Activated CD8-positive, alpha-beta memory T cell treated with anti-CD3 and anti-CD28 coated beads for 1 hour (primary cell): ENCODE measurements at places on chromosomes 5 and 9.

- no peak for DNase-seq
These were observed at the start of gene RORB for GRCh38 chr9:74496819-74497747. TSS of gene RORB (plus strand) at chr9:74497335. CDS start at chr9:74497977, 642 bp downstream.

DNA sequence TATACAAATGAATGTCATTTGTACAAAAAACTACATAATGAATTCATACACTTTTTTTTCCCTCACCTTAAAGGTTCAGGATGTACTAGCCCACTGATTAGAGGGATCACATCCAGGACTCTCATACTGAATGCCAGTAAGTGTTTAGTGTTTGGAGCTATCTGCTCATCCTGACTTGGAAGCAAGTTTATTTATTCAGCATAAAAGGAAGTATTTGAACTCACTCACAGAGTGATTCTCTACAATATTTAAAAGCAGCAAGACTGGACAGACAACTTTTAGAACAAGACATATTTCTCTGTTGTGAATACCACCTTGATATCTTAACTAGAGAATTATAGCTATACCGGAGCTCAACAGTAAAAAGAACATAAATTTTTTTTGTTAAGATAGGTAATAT lies 14.8 kb upstream of the IQGAP2 start:
- DNase-seq: no peak

GRCh38 chr5:176161431-176161830 lies 76.8 kb upstream of the SIMC1 start:
- DNase-seq: no peak

DNA sequence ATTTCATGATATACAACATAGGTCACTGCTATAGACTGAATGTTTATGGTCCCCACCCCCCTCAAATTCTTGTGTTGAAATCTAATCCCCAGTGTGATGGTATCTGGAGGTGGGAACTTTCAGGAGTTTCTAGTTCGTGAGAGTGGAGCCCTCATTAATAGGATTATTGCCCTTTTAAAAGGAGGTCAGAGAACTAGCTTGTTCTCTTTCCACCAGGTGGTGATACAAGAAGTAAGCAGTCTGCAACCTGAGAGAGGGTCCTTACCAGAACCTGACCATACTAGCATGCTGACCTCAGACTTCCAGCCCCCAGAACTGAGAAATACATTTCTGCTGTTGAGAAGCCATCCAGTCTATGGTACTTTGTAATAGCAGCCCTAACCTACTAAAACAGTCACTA lies 33.3 kb downstream of the TMEM161B start:
- DNase-seq: no peak

GRCh38 chr5:10466446-10467073 lies 24.9 kb downstream of the ROPN1L start:
- DNase-seq: no peak

- DNase-seq: no peak
These were observed 145.4 kb upstream of the EGFLAM start for GRCh38 chr5:38112938-38113337.

- no peak for DNase-seq
These were observed 70.5 kb upstream of the HMHB1 start for GRCh38 chr5:143741421-143741820.

- no peak for DNase-seq
These were observed 173.9 kb downstream of the WDR70 start for GRCh38 chr5:37552770-37553719.

DNA sequence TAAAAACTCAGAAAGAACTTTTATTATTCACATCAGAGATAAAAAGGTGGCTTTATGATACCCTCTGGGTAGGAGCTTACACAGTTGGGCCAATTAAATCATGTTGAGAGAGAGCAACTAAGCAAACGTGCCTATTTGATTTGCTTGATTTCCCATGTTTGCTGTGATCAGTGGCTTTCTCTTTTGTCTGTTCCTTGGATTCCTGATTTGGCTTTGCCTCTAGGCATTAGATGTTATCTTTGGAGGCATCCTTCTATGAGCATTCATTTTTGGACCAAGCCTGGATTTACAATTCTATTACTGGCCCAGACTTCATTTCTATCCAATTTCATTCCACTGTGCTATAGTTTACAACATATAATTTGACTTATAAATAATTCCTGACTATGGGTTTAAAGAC lies 35.9 kb downstream of the VCAN start:
- DNase-seq: no peak

DNA sequence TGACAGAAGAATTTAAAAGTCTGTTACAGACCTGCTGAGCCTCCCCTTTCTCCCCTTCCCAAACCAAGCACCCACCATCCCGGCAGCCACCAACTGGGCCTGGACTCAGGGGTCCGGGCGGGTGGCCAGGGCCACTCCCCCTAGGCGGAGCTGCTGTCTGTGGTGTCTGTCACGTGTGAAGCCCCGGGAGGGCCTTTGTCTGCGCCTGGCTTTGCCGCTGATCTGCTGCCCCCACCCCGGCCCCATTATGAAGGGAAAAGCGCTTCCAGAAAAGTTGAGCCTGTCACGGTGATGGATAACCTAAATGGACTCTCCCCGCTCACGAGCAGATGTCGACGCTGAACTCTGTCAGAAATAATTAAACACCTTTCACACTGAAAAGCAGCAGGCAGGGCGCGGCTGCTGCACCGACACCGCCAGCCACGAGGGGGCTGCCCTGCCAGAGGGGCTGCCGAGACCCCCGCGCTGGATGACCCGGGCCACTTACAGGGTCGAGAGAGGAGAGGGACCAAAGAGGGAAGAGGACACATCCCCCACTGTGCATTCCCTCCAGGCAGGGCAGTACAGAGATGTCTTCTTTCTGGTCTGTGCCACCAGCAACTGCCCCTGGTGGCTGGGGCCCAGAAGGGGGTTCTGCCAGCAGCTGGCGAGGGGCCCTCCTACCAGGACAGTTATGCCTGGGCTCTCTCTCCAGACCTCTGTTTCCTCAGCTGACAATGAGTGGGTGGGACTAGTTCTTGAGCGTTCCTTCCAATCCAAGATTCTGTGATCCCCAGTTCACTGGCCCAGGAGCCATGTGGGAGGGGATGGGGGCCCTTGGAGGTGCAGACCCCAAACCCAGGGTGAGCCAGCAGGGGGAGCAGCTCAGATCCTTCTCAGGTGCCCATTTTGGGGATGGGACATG lies 36.0 kb upstream of the BARHL1 start:
- no peak for DNase-seq

DNA sequence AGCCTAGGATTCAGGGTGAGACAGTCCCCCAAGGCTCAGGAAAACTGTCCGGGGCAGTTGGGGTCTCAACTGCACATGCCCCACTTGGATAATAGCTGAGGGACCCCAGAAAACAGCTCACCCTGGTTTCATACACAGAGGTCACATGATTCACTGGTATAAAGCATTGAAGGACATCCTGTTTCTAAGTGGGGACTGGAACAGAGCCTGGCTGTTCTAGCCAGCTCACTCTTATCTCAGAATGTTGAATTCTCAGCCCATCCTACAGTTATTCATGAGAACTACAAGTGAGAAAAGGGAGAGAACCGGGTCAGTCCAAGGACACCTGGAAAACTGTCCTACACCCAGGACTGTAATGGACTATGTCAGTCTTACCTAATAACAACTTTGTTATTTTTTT lies 170.9 kb downstream of the FGF1 start:
- no peak for DNase-seq

GRCh38 chr9:95126739-95127138 lies 190.8 kb downstream of the FANCC start:
- no peak for DNase-seq

DNA sequence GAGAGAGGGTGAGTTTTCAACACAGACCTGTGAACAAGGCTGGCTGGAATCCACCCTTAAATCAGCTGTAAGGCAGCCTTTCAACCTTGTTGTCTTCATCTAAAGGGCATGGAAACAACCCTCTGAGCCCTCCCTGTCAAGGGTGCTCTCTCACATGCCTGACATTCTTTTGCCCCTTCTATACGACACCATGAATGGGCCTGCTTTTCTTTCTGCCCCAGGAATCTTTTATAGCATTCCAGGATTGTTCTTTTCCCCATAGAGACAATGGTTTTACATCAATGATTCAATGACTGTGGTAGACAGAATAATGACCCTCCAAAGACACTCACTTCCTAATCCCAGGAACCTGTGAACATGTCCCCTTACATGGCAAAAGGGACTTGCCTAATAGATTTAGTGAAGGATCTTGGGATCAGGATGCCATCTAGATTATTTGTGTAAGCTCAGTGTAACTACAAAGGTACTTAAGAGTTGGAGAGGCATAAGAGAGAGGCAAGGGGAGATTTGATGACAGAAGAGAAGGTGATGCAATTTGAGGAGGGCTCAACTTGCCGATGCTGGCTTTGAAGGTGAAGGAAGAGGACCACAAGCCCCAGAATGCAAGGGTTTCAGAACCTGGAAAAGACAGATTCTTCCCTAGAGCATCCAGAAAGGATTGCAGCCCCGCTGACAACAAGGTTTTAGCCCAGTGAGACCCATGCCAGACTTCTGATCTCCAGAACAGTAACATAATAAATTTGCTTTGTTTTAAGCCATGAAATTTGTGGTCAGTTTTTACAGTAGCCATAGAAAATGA lies 29.2 kb upstream of the HMHB1 start:
- DNase-seq: no peak
